ENCODE measurements at places on chromosomes 16 and 17.

- DNase-seq: no peak
Observed at GRCh38 chr16:54545854-54546511, 259.4 kb upstream of the IRX3 start.

- no peak for DNase-seq
Observed at GRCh38 chr17:70091005-70091568, 16.1 kb downstream of the KCNJ16 start.

DNA sequence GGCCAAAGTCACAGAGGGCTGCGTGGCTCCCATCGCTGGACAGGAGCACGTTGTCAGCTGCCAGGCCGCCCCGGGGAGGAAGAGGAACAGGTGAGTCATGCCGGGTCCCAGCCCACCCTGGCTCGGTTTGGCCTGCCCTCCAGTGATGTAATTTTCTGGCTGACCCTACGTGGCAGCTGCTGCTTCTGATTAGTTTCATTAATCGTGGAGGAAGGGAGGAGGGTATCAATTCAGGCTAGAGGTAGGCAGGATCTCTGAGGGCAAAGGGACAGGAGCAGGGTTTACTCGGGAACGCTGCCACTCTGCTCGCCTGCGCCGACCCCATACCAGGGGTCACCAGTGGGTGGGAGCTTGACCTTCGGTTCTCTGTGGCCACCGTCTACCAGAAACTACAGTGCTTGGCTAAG is 11.7 kb upstream of the SPATA32 start:
- no peak for DNase-seq

GRCh38 chr17:10295728-10296343 is 77.0 kb downstream of the MYH13 start:
- peak; percentile 14 for DNase-seq

- DNase-seq: no peak
Observed at GRCh38 chr17:71516149-71516548, 604.7 kb upstream of the SOX9 start.

DNA sequence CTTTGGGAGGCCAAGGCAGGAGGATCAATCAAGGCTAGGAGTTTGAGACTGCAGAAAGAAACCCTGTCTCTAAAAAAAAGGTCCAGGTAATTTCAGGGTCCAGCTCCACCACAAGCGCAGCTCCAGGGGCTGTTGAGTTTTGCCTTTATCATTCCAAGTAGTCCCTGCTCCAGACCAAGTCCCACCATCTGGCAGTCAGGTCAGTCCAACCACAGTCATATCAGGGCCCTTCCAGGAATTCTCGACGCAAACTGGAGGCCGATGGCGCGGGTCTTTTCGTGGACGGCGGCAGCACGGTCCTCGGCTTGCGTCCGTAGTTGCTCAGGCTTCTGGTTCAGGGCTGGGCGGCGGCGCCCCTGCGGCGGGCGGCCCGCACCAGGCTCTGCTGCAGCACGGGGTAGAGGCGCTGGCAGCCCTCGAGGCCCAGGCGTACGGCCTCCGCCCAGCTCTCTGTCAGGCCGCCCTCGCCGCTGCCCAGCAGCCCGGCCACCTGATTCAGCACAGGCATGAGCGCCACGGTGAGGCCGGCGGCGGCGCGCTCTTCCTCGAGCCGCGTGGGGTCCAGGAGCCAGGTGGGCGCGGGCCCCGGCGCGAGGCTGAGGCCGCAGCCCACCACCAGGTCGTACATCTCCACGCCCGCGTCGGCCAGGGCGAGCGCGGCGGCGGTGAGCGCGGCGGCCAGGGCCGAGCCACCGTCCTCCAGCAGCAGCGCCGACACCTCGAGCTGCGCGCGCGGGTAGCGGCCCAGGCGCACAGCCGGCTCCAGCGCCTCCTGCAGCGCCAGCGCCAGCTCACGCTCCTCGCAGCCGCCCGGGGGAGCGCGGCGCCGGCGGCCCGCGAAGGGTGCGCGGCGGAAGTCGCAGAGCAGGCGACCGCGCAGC is 752 bp downstream of the EXOSC6 start:
- DNase-seq: no peak

DNA sequence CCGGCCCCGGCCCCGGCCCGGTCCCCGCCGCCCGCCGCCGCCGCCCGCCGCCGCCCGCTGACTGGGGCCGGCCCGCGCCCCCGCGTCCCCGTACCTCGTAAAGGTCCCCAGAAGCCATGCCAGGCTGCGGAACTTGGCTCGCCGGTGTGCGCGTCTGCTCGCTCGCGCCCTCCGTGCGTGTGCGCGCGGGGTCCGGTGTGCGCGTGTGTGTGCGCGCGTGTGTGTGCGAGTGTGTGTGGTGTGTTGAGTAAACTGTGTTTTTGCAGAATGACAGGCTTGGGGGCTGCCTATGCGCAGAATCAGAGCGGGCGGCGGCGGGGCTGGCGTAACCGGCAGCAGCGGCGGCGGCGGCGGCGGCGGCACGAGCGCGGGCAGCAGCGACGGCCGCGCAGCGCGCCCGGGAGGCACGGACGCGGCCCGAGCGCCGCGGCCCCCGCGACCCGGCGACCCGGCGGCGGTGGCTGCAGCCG is 307 bp downstream of the CDYL2 start:
- DNase-seq: peak; percentile 55

DNA sequence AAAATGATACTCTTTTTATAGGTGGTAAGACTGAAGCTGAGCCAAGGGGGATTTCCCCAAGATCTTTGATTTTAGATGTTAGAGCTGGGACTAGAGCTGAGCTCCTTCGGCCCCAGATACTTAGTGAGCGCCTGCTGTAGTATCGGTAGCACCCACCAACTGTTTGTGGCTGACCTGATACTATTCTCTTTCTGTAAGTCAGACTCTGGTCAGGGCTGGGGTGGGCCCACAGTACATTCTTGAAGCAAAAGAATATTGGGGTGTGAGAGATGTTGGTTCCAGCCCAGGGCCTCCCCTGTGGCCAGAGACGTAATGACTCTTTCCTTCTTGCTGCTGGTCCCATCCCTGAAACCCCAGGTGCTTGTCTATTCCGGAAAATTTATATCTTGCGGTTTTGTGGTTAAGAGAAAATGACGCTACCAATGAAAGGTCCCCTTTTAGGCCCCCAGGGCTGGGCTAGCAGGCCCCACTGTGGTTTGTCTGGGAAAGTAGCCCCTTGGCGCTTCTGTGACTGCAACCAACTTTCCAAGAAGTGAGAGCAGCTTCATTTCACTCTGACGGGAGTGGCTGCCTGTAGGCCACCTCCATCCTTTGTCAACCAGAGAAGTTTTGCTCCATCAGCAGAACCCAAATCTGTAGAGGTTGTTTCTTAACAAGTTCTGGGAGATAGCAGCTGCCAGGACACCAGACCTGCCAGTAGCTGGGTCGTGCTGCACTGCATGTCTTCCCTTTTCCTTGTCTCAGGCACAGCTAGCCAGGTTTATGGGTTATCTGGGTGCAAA is 86.4 kb upstream of the LGALS9 start:
- DNase-seq: peak; percentile 15

- DNase-seq: no peak
Observed at GRCh38 chr16:31093132-31093703, 1.4 kb downstream of the VKORC1 start.

GRCh38 chr16:19114359-19115147 is 789 bp downstream of the ITPRIPL2 start:
- no peak for DNase-seq

GRCh38 chr17:44033861-44034408 is 19.2 kb upstream of the TMEM101 start:
- no peak for DNase-seq

DNA sequence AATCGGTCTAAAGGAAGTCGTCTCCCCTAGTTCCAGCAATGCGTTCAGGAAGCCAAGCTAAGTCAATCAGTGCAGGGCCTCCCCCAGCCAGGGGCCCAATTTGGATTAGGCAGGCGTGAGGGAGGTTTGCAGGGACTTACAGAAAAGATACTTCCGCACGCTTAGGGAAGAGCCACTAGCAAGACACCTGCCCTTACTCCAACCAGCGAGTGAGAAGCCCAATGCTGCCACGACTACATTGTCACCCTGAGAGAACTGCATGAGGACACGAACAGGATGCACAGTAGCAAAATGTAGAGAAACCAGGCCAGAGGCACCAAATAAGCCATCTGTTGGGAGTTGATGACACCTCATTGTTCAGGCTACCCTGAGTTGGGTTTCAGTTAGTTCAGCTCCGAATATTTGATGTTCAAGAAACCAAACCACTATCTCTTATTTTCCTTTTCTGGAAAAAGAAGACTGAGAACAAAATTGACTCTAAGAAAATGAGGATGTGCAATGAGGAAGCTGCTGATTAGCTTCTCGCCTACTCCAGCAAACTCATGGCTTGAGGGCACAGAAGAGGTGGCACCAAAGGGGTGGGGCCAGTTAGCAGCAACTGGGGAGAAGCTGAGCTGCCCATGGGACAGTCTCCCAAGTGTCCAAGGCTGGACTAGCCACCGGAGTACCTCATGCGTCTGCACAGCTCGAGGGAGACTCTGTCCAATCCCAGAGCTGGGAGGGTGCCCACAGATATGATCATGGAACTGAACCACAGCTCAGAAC is 29.3 kb downstream of the TK2 start:
- peak; percentile 56 for DNase-seq

GRCh38 chr17:68657576-68657975 is 56.4 kb upstream of the FAM20A start:
- DNase-seq: no peak

- no peak for DNase-seq
Observed at GRCh38 chr17:42971589-42971988, 7.3 kb upstream of the AARSD1 start.

- DNase-seq: no peak
Observed at GRCh38 chr16:86558355-86559193, 3.5 kb upstream of the MTHFSD start.

GRCh38 chr17:17812211-17813054 is 24.4 kb downstream of the SREBF1 start:
- DNase-seq: peak; percentile 55

GRCh38 chr17:79996291-79996690 is 39.4 kb downstream of the TBC1D16 start:
- no peak for DNase-seq

GRCh38 chr17:45387739-45388138 is 44.9 kb downstream of the ARHGAP27 start:
- DNase-seq: no peak

DNA sequence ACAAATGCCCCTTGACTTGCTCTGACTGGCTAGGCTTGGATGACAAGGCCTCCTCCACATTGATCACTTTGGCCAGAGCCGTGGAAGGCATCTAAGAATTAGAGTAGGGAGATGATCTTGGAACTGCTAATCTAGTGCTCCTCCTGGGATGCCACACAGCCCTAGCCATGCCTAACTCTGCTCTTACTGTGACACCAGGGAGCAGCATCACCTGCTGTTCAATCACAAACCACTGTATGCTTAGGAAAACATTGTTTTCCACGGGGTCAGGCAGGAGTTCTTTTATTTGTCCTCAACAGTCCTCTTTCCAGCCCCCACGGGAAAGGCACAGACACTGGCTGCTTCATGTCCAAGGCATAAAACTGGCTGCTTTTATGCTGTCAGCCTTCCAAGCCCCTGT is 46.3 kb downstream of the C16orf78 start:
- DNase-seq: no peak

- DNase-seq: no peak
Observed at GRCh38 chr17:49045376-49045775, 48.2 kb downstream of the IGF2BP1 start.

GRCh38 chr17:81111066-81111465 is 54.2 kb upstream of the PVALEF start:
- no peak for DNase-seq

DNA sequence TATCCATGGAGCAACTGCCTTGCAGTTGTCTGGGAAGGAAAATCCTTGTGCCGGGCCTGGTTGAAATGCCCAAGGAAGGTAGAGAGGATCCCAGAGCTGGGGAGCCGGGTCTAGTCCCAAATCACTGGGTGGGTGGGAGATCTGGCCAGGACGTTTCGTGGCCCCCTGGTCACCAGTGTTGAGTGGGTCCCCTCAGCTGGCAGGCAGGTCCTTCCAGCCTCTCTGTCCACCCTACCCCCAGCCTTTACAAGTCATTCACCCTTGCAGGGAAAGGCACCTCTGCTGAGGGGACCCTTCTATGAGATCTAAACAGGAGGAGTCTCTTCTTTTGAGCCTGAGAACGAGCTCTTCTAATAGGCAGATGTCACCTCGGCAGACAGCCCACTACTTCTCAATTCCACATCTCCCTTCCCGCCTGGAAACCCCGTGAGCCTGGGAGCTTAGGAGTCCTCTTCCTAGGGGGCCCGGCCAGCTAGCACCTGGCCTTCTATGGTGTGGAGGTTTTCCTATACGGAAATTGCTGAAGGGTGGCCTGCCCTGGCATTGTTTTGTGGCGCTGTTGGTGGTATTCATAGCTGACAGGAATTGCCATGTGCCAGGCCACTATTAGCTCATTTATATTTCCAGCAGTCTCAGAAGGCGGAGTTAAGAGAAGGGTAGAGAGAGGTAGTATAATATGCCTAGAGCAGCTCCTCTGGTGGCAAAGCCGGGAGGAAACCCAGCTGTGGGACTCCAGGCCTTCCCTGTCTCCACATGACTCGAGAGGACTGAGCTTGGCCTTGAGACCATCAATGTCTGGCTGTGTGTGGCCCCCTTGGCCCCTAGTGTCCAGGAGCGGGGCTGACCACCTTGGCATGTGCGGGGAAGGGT is 13.3 kb downstream of the MPRIP start:
- DNase-seq: no peak

DNA sequence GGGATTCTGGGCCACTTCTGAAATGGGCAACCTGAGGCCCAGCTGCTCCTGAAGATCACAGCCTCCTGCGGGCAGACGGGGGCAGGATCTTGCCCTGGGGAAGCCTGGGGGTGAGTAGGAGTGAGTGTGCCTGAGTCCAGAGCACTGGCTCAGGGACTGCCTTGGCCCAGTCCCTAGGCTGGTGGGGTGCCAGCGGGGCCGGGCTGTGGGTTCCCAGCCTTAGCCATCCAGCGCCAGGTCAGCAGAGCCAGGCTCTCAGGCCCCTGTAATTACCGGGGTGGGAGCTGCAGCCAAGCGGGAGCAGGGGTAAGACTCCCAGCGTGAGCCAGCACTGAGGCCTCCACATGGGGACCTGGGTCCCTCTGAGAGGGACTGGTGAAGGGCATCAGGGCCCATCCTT is 8.2 kb downstream of the SPNS2 start:
- no peak for DNase-seq

DNA sequence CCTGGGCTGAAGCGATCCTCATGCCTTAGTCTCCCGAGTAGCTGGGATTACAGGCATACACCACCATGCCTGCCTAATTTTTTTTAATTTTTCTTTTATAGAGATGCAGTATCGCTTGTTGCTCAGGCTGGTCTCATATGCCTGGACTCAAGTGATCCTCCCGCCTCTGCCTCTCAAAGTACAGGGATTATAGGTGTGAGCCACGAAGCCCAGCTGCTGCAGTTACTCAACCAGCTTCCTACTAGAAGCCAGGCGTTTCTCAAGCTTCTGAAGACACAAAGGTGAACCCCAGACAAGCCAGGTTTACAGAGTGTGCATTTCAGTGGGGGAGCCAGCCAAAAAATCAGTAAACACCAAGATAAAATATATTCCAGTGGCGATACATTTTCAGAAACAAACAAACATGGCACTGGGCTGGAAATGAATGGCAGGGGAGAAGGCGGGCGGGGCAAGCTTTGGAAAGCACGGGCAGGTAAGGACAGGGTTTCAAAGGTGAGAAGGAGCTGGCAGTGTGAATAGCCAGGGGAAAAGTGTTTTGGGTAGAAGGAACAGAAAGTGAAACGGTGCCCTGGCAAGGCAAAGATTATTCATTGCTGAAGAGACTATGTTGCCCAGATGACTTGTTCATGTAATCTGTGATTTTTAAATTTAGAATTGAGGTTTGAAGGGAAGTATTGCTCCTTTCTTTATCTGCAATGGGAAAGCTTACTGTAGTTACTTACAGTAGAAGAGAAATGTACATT is 471.1 kb downstream of the WWOX start:
- DNase-seq: no peak

GRCh38 chr16:86504315-86505184 is 5.8 kb upstream of the FOXF1 start:
- no peak for DNase-seq

- DNase-seq: no peak
Observed at GRCh38 chr17:51079049-51079448, 41.6 kb downstream of the SPAG9 start.
